ENCODE measurements at places on chromosomes 1 and 21.

DNA sequence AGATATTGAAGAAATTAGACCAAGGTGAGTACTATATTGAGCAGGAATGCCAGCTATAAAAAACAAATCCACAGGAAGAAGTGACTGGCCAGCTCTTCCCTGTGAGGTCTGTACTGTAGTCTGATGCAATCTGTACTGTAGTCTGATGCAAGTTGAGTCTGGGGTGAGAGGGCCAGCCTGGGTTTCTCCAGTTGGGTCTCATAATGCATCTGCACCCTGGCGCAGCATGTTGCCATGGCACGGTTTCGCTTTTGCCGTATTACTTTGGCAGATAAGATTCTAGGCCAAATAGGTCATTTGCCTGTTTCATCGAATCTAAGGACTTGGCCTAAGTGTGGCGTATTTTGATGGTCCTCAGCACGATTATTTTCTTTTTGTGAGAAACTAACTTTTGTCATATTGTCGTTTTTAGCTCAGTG lies 24.4 kb upstream of the PGD start:
- DNase-seq, result no peak

DNA sequence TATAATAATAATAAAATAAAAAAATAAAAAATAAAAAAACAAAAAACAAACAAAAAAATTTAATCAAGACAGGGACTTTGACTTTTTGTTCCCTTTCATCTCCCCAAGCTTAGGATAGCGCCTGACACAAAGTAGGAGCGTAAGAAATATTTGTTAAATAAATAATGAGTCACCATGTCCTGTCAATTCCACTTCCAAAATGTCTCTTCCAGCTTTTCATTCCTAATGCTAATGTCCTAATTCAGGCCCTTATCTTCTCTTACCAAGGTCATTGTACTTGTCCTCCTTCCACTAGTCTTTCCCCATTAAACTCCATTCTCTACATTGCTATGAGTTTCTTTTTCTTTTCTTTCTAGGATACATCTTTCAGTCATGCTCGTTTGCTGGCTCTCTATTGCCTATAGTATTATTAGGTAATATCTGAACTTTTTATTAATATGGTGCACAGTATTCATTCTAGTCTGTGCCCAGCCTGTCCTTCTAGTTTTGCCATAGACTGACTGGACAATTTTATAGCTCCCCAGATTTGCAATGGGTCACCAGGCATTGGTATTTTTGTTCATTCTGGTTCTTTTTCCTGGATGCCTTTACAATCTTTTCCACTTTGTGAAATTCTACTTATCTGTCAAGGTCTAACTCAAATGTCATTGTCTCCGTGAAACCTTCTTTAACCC lies 11.4 kb downstream of the NEXN start:
- DNase-seq, result no peak

DNA sequence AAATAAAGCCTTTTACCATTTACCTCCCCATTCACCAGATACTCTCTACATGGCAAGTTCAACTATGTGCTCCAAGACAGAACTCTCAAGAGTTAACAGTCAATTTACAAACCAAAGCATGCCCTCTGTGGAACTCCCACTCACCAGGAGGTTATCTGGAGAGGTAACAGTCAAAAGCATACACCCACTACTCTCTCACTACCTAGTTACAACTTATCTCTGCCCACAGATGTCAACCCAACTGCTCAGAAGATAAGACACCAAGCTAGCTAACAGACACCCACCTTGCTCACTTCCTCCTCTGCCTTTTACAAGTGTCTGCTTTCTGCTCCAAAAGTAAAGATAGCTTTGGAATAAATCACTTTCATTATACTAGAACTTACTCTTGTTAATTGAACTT lies 131.0 kb downstream of the TRIM33 start:
- no peak for DNase-seq

- no peak for DNase-seq
Measured at GRCh38 chr1:222627232-222627631, 9.3 kb downstream of the MIA3 start.

DNA sequence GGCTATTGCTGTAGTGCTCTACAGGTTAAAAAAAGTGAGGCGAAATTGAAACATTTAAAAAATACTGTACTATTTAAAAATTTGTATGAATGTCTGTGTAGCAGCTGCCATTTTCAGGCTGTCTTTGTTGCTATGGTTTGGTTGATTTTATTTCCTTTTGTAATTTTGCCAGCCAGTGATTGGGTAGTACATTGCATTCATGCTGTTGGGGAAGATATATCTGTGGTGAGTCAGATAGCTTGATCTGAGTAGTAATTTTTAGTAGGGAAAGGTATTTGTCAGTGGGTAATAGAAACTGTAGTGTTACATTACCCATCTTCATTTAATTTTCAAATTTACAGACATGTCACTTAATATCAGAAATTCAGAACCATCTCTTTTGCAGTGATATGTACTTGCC lies 15.0 kb downstream of the NFIA start:
- no peak for DNase-seq

- no peak for DNase-seq
Measured at GRCh38 chr1:2530513-2531361, 674 bp upstream of the HES5 start.

GRCh38 chr21:42066521-42066920 lies 4.6 kb upstream of the UMODL1 start:
- DNase-seq, result no peak

GRCh38 chr1:172914501-172915144 lies 136.1 kb downstream of the TNFSF18 start:
- DNase-seq, result no peak

DNA sequence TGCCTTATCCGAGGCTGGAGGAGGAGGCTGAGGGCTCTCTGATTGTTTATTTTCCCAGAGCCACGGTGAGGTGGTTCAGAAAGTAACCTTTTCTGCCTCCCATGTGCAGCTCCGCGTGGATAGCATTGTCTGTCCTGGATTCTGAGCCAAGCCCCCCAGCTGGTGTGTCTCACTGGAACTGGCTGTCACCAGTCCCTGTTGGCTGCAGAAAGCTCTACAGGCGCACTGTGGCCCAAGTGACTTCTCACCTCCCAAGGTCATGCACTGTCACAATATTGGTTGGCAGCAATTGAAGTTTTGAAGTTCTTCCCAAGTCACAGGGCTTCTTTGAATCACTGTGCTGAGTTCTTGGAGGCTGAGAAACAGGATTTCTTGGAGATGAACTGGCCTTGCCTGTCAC lies 8.2 kb downstream of the BMP8A start:
- no peak for DNase-seq

DNA sequence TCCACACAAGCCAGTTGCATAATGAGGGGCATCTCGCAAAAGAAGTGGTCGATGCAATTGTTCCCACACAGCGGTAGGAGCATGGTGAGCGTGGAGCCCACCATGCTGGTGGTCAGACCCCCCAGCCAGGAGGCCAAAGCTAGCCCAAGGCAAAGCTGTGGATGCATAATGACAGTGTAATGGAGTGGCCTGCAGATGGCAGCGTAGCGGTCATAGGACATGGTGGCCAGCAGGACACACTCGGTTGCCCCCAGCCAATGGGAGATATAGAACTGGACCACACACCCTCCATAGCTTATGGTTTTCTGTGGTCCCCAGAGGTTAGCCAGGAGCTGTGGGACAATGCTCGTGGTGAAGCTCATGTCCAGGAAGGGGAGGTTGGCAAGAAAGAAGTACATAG lies 4.3 kb downstream of the OR2C3 start:
- no peak for DNase-seq

DNA sequence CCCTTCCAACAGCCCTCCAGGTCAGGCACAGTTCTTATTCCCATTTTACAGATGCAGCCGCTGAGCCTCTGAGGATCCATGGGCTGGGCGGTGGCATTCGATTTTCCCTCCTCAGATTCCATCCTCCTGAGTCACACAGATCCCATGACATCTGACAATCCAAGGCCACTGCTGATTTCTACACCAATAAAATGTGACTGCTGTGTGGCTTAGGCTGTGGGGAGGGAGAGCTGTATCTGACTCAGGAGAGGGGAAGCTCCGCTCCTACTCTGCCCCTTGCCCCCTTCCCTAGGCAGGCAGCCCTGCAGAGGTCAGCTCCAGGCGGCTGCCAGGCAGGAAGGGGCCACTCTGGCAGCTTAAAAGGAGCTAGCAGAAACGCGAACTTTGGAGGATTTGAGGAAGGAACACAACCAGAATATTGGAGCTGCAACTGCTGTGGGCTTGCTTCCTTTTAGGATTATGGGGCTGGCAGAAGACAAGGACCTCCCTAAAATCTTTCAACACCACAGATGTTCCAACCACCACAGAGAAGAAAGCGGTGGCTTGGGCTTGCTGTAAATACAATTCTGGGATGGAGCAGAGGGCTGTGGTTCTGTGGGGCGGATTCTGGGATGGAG lies 50.0 kb downstream of the MRPL37 start:
- no peak for DNase-seq

GRCh38 chr1:105027838-105028471 lies 1278.3 kb downstream of the AMY1C start:
- no peak for DNase-seq

GRCh38 chr21:29155118-29155932 lies 24.9 kb downstream of the MAP3K7CL start:
- no peak for DNase-seq

All from spleen (tissue), 13 donors.